ENCODE measurements at places on chromosomes 5 and 9. TPM values are rescaled to one million over a fixed set of nuclear protein-coding genes. Genes with fewer than 3 reads are reported as not detected.

The ORM2 gene
- total RNA-seq = not detected

The C9orf50 gene
- total RNA-seq = not detected

The RORB gene
- 0.55 TPM for total RNA-seq

The PCDHGA8 gene
- 5.7 TPM for total RNA-seq

The KCNT1 gene
- not detected for total RNA-seq

The TMOD1 gene
- total RNA-seq = 118 TPM

The MSX2 gene
- 2.6 TPM for total RNA-seq

- no peak for DNase-seq
- no peaks in the 10 kb centered on the region for H3K27me3 ChIP-seq
- no peak overlapping the region for H3K4me3 ChIP-seq
Measured at GRCh38 chr9:26326563-26326962, 566.0 kb downstream of the CAAP1 start.

- H3K36me3 ChIP-seq = no peaks in the 10 kb centered on the region
- no peak overlapping the region for H3K4me3 ChIP-seq
- peak overlapping the region; percentile 63 for H3K27ac ChIP-seq
- H3K27me3 ChIP-seq = no peaks in the 10 kb centered on the region
- no peak for DNase-seq
- no peaks in the 10 kb centered on the region for H3K4me1 ChIP-seq
Measured at GRCh38 chr9:113568571-113569321, 105.2 kb downstream of the RGS3 start.

GRCh38 chr5:109063223-109063622 is 315.5 kb downstream of the FER start:
- H3K27me3 ChIP-seq = no peaks in the 10 kb centered on the region
- H3K4me3 ChIP-seq = no peak overlapping the region
- DNase-seq = no peak

DNA sequence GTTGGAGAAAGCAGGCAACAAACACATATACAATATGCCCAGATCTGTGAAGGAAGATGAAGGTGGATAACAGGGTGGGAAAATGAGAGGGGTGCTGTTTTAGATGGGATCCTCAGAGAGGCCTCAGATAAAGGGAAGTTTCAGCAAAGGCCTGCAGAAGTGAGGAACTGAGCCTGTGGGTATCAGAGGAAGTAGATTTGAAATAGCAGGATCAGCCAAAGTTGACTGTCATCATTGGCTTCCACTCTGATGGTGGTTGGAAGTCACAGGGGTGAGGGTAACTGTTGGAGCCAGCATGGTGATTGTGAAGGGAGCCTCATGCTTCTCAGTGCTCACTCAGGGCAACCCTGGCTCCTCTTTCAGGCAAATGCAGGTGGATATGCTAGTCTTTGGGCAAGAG is 607.2 kb upstream of the CLINT1 start:
- H3K27ac ChIP-seq = no peak overlapping the region
- no peaks in the 10 kb centered on the region for H3K4me1 ChIP-seq
- H3K4me3 ChIP-seq = no peak overlapping the region
- H3K36me3 ChIP-seq = no peaks in the 10 kb centered on the region

DNA sequence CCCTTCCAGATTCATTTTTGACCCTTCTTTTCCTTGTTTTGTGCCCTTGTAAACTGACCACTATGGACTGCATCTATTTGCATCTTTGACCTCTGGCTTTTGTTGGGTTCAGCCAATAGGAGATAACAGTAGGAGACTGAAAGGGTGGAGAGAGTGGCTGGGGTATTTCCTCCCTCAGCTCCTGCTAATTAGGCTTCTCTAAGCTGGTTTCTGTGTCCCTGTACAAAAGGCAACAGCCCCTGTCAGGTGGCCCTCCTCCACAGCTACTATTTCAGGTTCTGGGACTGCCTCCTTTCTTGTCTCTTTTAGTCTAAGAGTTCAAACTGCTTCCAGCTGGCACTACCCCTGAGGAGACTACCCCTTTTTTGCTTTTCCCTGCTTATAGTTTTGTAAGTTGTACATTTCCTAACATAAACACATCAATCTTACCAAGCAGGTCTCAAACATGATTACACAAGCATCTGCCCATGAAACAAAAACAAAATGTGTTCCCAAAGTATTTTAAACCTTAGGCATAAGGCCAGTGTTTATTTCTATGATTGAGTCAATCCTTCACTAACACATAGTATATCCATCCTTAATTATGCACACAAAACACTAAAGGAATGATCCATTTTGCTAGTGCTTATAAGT is 262.0 kb upstream of the TRPM3 start:
- H3K27me3 ChIP-seq = no peaks in the 10 kb centered on the region
- no peak for DNase-seq
- H3K4me1 ChIP-seq = no peaks in the 10 kb centered on the region
- H3K27ac ChIP-seq = no peak overlapping the region
- no peak overlapping the region for H3K4me3 ChIP-seq
- no peaks in the 10 kb centered on the region for H3K36me3 ChIP-seq

DNA sequence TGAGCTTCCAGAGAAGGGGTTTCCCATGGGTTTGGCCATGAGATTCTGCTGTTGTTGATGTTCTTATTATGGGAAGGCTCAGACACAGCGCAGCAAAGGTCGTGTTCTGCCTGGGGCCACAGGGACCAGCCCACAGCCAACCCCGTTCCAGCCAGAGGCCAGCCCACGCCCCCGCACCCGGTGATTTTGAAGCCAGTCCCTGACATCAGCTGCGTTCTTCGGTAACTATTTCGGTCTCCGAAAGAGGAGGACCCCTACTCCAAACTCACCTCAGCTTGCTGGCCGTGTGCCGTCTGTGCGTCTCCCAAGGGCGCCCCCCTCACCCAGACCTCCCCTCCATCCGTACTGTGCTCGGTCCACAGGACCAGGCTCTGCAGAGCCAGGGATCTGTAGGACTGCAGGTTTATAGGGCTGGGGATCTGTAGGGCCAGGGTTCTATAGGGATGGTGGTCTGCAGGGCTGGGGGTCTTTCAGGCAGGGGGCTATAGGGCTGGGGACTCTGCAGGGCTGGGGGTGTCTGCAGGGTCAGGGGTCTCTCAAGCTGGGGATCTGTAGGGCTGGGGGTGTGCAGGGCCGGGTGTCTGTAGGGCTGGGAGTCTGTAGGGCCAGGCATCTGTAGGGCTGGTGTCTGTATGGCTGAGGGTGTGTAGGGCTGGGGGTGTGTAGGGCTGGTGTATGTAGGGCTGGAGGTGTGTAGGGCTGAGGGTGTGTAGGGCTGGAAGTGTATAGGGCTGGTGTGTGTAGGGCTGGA is 11.8 kb downstream of the COL5A1 start:
- H3K27me3 ChIP-seq = no peaks in the 10 kb centered on the region
- H3K4me1 ChIP-seq = peaks cover 47% of the 10 kb centered on the region
- DNase-seq = no peak
- no peak overlapping the region for H3K27ac ChIP-seq

- no peaks in the 10 kb centered on the region for H3K4me1 ChIP-seq
- no peak overlapping the region for H3K4me3 ChIP-seq
- no peaks in the 10 kb centered on the region for H3K36me3 ChIP-seq
- no peaks in the 10 kb centered on the region for H3K27me3 ChIP-seq
Measured at GRCh38 chr5:2569774-2570542, 181.5 kb downstream of the IRX2 start.

- no peak overlapping the region for H3K4me3 ChIP-seq
- no peak overlapping the region for H3K27ac ChIP-seq
- DNase-seq = no peak
- no peaks in the 10 kb centered on the region for H3K27me3 ChIP-seq
- no peaks in the 10 kb centered on the region for H3K36me3 ChIP-seq
Measured at GRCh38 chr9:107721705-107722245, 232.2 kb upstream of the KLF4 start.

DNA sequence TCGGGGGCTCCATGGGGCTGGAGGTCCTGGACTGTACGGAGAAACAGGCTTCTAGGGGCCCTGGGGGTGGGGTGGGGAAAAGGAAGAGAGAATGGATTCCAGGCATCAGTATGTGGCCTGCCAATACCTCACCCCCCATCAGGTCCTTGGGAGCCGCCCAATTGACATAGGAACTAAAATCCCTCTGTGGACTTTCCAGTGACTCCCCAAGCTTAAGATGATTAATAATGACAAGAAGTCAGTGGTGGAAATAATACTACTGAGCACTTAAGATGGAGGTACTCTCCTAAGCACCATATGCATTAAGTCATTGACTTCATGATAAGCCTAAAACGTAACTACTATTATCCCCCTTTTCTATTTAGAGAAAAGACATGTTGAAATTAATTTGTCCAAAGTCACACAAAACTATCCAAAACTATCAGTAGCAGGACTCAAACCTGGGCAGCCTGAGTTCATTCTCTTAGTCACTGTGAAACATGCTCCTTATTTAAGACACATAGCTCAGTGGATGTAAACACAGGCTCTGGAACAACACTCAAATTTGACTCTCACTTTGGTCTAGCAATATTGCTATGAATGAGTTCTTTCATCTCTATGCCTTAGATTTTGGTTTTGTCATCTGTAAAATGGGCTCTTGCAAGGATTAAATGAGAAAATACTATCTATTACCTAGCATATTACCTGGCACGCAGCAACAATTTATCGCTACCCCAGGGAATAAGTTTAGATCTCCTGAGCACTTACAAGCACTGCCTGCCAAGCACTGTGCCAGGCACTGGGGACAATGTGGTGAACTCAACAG is 9.5 kb downstream of the SPRY4 start:
- H3K36me3 ChIP-seq = peaks cover 21% of the 10 kb centered on the region
- no peak for DNase-seq
- H3K4me3 ChIP-seq = no peak overlapping the region
- H3K27ac ChIP-seq = peak overlapping the region; percentile 52

DNA sequence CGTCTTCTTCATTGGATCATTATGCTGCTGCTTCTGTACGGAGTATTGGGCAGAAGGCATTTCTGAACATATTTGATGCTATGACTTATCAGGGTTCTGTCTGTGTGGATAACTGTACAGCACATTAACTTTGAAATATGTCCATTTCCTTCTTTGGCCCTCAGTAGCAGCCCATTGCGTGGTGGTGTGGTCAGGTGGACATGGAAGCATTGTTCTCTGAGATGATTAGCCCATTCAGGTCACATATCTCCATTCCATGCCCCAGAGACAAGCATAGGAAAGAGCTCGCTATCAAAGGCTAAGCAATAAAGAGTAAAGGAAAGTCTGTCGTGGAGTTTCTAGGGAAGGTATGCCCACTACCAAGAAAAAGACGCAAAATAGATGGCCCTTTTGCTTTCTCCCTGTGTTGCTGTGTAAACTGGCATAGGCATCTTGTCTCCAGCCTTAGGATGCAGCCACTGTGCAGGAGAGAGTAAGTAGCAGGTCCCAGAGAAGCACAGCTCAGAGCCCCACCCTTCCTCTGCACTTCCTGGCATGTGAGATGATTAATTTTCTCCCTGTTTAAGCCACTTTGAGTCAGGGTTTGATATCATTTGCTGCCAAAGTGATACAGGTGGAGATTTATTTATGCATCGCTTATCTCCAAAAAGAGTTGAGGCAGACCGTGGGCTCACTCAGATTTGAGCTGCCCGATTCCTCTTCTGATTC is 221.9 kb downstream of the PDZD2 start:
- no peak overlapping the region for H3K4me3 ChIP-seq
- no peaks in the 10 kb centered on the region for H3K27me3 ChIP-seq
- H3K36me3 ChIP-seq = no peaks in the 10 kb centered on the region
- H3K27ac ChIP-seq = no peak overlapping the region
- H3K4me1 ChIP-seq = peaks cover 12% of the 10 kb centered on the region
- no peak for DNase-seq

DNA sequence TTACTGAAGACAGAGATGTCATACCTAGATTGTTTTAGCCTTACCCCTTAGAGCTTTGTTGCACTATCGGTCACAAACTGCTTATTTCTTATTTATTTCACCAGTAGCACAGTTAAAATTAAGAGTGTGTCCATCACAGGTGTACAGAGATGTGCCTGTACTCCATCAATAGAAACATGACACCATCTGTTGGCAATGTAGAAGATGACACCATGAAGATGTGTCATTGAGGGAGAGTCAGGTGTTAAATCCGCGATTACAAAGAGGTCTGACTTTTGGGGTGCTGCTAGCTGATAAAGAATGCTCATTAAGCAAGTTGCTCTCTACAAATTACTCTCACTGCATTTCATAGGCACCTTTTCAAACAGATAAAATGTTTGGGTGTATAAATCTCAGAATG is 164.4 kb downstream of the SMARCA2 start:
- H3K36me3 ChIP-seq = peaks cover 16% of the 10 kb centered on the region
- H3K27me3 ChIP-seq = no peaks in the 10 kb centered on the region
- no peak overlapping the region for H3K27ac ChIP-seq
- H3K4me1 ChIP-seq = no peaks in the 10 kb centered on the region
- DNase-seq = no peak

DNA sequence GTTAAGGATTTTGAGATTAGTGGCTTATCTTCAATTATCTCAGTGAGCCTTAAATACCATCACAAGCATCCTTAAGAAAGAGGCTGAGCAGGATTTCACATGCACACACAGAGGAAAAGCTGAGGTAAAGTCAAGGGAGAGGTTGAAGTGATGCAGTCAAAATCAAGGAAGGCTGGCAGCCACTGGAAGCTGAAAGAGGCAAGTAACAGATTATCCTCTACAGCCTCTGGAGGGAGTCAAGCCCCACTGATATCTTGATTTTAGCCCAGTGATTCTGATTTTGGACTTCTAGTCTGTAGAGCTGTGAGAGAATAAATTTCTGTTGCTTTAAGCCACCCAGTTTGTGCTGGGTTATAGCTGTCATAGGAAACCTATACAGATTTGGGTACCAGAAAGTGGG is 80.1 kb downstream of the ANKRD31 start:
- H3K27ac ChIP-seq = no peak overlapping the region
- H3K27me3 ChIP-seq = no peaks in the 10 kb centered on the region
- no peaks in the 10 kb centered on the region for H3K36me3 ChIP-seq
- no peak for DNase-seq
- no peak overlapping the region for H3K4me3 ChIP-seq
- H3K4me1 ChIP-seq = no peaks in the 10 kb centered on the region

- no peak overlapping the region for H3K27ac ChIP-seq
- no peak overlapping the region for H3K4me3 ChIP-seq
- DNase-seq = no peak
- H3K4me1 ChIP-seq = no peaks in the 10 kb centered on the region
Measured at GRCh38 chr5:11733185-11733839, 170.9 kb downstream of the CTNND2 start.

- H3K4me1 ChIP-seq = no peaks in the 10 kb centered on the region
- no peaks in the 10 kb centered on the region for H3K36me3 ChIP-seq
- DNase-seq = peak; percentile 50
- H3K27me3 ChIP-seq = no peaks in the 10 kb centered on the region
- H3K27ac ChIP-seq = no peak overlapping the region
Measured at GRCh38 chr5:2378108-2378507, 373.4 kb downstream of the IRX2 start.

DNA sequence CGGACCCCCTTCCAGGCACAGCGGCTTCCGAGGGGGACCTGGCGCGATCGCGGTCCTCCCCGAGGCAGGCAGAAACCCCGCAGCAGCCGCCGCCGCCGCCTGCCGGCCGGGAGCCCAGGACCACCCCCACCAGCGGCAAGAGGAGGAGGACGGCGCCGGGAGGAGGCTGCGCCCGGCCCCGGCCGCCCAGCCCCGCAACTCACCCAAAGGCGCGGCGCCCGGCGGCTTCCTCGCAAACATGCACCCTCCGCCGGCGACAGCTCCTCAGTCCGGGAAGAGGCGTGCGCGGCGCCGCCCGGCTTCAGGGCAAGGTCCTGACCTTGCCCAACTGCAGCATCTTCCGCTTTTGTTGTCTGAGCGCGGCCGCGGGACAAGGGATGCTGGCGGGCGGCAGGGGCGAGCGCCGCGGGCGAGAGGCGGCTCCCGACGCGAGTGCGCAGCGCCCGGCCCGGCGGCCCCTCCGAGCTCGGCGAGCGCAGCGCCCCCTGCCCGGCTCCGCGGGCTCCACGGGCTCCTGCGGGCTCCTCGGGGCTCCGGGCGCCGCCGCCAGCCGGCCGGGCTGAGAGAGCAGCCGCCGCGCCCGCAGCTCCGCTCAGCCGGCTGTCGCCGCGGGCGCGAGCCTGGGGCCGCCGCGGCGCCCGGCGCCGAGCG is 507 bp downstream of the CTNND2 start:
- peak overlapping the region; percentile 58 for H3K4me3 ChIP-seq
- H3K27me3 ChIP-seq = no peaks in the 10 kb centered on the region
- no peaks in the 10 kb centered on the region for H3K4me1 ChIP-seq
- DNase-seq = no peak
- peak overlapping the region; percentile 81 for H3K27ac ChIP-seq

Measured in right atrium auricular region (tissue), 2 donors.